Osteocyte (in vitro differentiated cells): ENCODE measurements at places on chromosomes 5 and 9.

GRCh38 chr9:15271403-15271802, 35.6 kb downstream of the TTC39B start:
- H3K27ac ChIP-seq: no peak overlapping the region
- peaks cover 15% of the 10 kb centered on the region for H3K4me1 ChIP-seq
- no peak overlapping the region for H3K4me3 ChIP-seq
- no peak for DNase-seq
- peaks cover 6% of the 10 kb centered on the region for H3K36me3 ChIP-seq
- H3K27me3 ChIP-seq: no peaks in the 10 kb centered on the region

- peaks cover 21% of the 10 kb centered on the region for H3K4me1 ChIP-seq
- no peak overlapping the region for H3K27ac ChIP-seq
- H3K27me3 ChIP-seq: no peaks in the 10 kb centered on the region
- no peaks in the 10 kb centered on the region for H3K36me3 ChIP-seq
- DNase-seq: no peak
These were observed 439.0 kb downstream of the ENC1 start for GRCh38 chr5:74201334-74202081.

- H3K4me1 ChIP-seq: no peaks in the 10 kb centered on the region
- no peak for DNase-seq
- peaks cover 31% of the 10 kb centered on the region for H3K27me3 ChIP-seq
- H3K36me3 ChIP-seq: no peaks in the 10 kb centered on the region
These were observed 67.0 kb upstream of the MAST4 start for GRCh38 chr5:66529182-66529581.

DNA sequence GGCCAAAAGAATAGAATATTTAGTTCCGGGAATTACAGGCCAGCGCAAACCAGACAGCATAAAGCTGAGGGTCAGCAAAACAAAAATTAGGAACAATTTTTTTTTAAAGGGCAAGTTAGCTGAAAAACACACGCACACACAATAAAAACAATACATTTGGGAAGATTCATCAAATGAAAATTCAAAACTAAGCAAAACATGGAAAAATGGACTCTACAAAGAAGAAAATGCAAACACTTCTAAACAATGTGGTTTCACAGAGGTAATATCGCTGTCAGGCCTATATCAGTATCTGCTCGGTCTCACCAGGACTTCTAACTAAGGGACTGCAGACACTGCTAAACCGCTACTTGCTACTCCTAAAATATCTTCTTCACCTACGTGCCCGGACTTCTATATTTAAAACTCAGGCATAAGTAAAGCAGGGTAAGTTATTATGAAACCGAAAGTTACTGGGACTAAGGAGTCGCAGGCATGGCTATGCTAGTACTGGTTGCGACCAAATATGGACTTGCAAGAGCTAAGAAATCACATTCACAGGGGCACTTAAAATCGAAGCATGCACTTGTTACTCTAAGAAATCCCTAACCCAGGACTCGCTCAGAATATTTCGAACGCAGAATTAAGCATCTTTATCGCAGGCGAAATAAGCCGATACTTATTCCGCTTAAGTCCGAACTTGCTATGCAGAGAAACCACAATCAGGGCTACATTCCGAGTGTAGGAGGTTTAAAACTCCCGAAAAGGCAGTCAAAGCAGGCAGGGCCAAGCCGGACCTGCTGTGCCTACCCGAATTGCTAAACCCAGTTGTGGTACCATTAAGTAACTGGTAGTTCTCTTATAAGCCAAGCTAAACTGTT, 2.3 kb downstream of the ANXA2R start:
- H3K4me3 ChIP-seq: peak overlapping the region; percentile 85
- H3K27ac ChIP-seq: peak overlapping the region; percentile 99
- H3K36me3 ChIP-seq: no peaks in the 10 kb centered on the region
- no peak for DNase-seq
- peaks cover 37% of the 10 kb centered on the region for H3K4me1 ChIP-seq
- H3K27me3 ChIP-seq: no peaks in the 10 kb centered on the region

DNA sequence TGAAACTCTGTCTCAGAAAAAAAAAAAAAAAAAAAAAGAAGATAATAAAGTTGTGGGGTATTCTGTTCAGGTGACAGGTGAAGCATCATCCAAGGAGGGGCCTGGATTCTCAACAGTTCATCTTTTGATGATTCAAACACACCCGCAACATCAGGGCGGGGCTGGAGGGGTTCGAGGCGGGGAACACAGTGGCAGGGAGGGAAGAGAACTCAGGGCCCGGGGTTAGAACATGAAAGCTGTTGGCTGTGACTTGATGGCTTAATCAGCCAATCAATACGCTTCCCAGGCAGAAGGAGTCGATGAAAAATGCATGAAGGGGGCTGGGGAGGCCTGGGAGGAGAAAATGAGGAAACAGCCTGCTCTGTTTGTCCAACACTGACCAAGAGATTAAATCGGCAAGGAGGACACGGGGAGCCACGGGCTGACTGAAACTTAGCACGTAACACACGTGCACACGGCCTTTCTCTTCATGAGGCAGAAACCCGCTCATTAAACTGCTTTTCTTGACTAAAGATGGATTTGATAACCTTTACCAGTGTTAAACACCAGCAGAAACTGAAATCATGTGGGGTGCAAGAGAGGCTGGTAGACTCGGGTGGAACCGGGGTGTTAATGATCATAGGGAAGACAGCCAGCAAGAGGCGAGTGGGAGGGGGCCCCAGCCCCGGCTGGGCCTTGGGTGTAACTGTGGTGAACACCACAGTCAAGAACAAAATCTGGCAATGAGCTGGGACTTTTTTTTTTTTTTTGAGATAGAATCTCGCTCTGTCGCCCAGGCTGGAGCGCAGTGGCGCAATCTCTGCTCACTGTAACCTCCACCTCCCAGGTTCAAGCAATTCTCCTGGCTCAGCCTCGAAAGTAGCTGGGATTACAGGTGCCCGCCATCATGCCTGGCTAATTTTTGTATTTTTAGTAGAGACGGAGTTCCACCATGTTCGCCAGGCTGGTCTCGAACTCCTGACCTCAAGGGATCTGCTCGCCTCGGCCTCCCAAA, 105.7 kb upstream of the RAPGEF1 start:
- peaks cover 6% of the 10 kb centered on the region for H3K27me3 ChIP-seq
- H3K27ac ChIP-seq: no peak overlapping the region
- no peaks in the 10 kb centered on the region for H3K36me3 ChIP-seq
- H3K4me3 ChIP-seq: no peak overlapping the region
- DNase-seq: no peak

GRCh38 chr5:18010053-18010452, 375.8 kb downstream of the TAF11L14 start:
- H3K4me3 ChIP-seq: no peak overlapping the region
- DNase-seq: no peak
- H3K36me3 ChIP-seq: no peaks in the 10 kb centered on the region
- no peaks in the 10 kb centered on the region for H3K4me1 ChIP-seq
- no peaks in the 10 kb centered on the region for H3K27me3 ChIP-seq
- no peak overlapping the region for H3K27ac ChIP-seq
